ENCODE measurements at places on chromosomes 11 and 22.
A peak's percentile ranks its signal among the peaks of the same experiment; 100 is the strongest.

DNA sequence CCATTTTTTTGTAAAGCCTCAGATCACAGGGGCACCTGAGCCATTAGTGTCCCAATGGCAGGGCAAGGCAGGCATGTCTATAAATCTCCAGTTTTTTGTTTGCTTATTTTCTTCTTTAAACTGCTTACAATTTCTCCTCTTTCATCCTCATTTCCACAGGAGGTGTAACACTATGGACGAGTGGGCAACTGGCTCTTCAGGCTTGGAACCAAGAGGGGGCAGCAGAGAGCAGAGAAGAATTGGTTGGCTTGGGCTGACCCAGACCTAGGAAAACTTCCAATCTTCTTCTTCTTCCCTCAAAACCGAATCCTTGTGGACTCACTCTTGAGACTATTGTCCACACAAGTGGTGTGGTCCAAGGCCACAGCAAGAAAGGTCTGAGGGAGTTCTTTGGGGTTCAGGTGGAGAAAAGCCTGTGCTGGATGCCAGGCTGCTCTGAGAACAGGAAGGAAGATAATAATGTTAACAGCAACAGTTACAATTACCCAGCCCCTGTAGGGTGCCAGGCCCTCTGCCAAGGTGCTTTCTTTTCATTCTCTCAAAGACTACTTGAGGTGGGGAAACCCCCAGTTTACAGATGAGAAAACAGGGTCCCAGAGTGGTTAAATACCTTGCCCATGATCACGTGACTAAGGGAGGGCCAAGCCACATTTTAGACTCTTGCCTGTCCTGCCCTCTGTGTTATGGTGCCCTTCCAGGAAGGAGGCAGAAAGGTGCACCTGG is 70.7 kb upstream of the E2F8 start:
- DNase-seq = no peak

GRCh38 chr11:92837595-92837994 is 131.9 kb upstream of the MTNR1B start:
- DNase-seq = no peak

DNA sequence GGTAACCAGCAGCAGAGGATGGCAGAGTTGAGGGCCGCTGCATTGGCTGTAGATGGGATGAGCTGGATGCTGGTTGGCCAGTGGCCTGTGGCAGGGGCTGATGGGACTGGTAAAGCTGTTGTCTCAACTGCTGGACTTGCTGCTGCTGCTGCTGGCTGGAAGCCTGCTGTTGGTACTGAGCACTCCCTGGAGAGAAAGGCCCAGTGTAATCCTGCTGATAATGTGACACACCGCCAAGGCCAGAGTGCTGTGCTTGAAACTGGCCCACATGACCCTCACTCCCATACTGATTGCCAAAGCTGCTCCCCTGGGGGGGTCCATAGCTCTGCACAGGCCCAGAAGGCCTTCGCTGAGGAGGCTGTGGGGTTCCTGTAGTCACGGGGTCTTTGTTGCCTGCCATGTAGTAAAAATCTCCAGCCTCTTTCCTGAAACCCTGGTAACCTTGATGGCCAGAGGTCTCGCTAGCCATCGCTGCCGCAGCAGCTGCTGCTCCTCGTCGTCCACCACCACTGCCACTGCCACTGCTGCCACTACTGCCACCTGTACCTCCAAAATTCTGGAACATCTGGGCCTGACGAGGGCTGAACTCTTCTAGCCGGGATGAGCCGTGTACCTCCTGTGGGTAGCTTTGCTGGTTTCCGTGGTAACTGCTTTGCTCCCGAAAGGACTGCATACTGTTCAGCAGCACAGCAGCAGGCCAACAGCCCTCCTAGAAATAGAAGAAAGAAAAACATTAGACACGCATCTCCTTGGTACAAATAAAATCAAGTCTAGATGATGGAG is 55.6 kb downstream of the TCF20 start:
- DNase-seq = no peak

GRCh38 chr11:45933131-45933831 is 10.8 kb downstream of the LARGE2 start:
- DNase-seq = no peak

GRCh38 chr11:133346137-133346536 is 186.2 kb downstream of the OPCML start:
- no peak for DNase-seq

- DNase-seq = no peak
Observed at GRCh38 chr22:19786959-19787848, 26.6 kb downstream of the TBX1 start.

DNA sequence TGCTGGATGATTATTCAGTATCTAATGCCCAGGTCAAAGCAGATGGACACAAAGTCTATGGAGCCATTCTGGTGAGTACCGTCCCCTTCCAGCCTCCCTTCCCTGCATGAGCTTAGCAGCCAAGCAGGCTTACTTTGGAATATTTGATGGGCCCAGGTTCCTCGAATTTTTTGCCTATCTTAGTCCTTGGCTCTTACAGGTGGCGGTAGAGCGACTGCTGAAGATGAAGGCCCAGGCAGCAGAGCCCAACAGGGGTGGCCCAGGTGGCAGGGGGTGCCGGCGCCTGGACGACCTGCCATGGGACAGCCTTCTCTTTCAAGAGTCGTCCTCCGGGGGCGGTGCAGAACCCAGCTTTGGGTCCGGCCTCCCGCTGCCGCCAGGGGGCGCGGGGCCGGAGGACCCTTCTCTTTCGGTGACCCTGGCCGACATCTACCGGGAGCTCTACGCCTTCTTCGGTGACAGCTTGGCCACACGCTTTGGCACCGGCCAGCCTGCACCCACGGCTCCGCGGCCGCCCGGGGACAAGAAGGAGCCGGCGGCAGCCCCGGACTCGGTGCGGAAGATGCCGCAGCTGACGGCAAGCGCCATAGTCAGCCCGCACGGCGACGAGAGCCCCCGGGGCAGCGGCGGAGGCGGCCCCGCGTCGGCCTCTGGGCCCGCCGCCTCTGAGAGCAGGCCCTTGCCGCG is 741 bp upstream of the TMEM179B start:
- DNase-seq = peak; percentile 8

- DNase-seq = no peak
Observed at GRCh38 chr11:122340607-122341290, 224.7 kb upstream of the BLID start.

DNA sequence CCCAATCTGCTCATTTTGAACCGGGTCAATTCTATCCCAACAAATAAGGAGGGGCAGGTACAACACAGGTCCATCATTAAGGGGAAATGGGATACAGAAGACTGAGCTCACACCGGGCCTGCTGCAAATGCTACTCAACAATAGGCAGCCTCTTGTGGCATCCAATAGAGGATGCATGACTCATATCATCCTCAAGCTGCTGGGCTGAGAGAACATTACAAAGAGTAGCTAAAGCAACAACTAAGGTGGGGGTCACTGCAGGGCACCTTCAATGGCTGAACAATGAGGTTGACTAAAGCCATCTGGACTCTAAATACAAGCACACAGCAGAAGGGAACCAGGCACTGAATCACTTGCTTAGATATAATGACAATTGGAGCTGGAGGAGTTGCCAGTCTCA is 130.1 kb upstream of the SYN3 start:
- no peak for DNase-seq

DNA sequence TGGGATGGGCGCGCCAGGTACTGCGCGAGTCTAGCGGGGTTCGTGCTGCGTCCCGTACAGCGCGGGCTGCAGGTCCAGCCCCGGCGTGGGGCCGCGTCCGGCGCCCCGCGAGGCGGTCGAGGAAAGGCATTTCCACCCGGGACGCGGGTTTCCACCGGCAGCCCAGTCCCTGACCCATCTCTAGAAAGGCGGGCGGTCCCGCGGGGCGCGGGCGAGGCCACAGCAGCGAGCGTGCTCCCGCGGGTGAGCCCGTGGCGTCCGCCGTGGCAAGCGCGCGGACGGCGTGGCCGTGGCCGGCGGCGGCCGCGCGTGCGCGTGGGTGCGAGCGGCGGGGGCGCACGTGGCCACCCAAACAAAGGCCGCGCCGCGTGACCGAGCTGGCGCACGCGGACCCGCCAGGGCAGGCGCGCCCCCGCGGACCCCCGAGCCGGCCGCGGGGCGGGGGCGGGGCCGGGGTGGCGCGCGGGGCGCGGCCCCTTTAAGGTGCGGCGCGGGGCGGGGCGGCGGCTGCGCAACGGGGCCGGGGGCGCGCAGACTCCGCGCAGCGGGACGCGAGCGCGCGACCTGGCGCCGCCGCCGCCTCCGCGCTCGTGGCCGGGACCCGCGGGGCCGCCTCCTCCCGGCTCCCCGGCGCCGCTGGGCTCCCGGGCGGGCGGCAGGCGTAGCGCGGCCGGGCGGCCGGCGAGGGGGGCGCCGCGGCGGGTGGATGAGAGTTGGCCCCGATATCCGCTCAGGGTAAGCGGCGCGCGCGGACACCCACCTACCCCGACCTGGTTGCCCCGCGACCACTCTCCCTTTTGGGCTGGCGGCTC is 39.3 kb upstream of the CELSR1 start:
- no peak for DNase-seq

DNA sequence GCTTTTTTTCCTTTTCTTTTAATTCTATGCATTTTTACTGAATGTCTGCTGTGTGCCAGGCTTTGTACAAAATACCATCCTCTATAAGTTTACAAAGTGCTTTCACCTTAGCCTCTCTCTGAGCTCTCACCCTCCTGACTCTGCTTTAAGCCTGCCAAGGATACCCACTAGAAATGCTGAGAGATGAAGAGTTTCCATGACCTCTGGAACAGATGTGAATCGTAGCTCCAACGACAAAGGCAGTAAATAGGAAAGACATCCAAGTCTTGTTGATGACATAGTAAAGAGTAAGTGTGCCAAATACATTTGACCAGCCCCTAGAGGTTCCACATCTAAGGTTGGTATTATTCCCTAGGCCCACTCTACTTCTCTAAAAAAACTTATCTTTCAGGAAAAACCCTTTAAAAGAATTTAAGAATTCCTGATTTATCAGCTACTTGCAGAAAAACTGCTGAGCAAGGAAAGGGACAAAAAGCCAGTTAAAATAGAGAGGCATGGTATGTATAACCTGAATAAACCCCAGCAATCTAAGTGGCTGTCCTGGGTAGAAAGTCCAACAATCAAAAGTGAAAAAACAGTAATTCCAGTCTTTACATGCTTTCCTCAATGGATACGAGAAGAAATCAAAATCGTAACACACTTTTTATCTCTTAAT is 45.4 kb downstream of the GAB2 start:
- no peak for DNase-seq

GRCh38 chr11:96101146-96101545 is 177.2 kb upstream of the MTMR2 start:
- DNase-seq = no peak

DNA sequence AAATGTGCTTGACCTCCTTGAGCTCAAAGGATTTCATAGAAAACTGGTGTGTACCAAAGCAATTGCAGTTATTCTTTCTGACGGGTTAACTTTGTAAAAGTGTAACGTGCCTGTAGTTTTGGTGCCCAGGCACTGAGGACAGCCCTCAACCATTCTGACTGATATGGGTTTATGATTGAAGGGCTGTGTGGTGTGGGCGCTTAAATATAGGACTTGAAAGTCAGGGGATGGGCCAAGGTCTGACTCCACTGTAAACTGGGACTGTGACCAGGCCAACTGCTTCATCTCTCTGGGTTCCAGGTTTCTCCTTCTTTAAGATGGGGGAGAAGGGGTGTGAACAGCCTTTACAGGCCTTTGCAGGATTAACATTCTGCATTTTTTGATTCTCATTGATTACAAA is 191.1 kb upstream of the ARHGAP20 start:
- DNase-seq = no peak

DNA sequence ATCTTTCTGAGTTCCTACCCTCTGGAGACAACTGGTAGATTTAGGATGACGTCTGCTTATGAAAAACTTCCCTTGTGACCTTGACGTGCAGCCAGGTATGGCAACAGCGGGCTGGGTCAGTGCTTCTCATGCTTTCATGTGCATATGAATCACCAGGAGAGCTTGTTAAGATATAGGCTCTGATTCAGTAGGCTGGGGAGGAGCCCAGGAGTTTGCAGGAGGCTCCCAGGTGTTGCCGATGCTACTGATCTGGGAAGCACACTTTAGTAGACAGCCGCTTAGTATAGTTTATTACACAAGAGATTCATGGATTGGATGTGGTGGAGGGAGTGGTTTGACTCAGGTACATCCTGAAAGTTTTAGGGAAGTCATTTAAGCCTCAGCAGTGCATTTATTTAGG is 23.8 kb downstream of the DIXDC1 start:
- no peak for DNase-seq

DNA sequence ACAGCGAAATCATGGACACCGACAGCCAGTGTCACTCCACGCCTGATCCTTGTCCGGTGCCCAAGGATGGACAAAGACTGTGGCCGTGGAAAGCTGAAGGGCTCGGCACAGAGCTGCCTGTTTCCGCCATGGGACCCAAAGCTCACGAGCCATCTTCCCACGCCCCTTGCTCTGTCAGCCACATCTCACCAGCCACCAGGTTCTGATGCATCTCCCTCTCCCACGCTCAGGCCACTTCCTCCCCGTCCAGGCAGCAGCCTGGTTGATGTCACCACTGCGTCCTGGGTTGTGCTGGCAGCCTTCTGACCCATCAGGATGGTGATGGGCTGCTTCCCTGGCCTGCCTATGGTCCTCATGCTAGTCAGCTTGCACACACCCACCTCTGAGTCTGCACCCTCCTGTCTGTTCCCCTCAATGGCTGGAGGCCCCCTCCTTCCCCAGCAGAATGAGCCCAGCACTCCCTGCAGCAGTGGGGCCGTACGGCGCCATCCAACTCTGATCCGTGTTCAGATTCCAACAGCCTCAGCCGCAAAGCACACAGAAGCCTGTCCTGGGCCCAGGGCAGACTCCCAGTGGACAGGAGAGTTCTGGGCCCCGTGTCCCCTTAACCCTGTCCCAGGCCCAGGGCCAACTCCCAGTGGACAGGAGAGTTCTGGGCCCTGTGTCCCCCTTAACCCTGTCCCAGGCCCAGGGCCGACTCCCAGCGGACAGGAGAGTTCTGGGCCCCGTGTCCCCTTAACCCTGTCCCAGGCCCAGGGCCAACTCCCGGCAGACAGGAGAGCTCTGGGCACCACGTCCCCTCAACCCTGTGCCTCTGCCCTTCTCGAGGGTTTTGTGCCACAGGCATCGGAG is 259.5 kb downstream of the BRD1 start:
- DNase-seq = no peak

DNA sequence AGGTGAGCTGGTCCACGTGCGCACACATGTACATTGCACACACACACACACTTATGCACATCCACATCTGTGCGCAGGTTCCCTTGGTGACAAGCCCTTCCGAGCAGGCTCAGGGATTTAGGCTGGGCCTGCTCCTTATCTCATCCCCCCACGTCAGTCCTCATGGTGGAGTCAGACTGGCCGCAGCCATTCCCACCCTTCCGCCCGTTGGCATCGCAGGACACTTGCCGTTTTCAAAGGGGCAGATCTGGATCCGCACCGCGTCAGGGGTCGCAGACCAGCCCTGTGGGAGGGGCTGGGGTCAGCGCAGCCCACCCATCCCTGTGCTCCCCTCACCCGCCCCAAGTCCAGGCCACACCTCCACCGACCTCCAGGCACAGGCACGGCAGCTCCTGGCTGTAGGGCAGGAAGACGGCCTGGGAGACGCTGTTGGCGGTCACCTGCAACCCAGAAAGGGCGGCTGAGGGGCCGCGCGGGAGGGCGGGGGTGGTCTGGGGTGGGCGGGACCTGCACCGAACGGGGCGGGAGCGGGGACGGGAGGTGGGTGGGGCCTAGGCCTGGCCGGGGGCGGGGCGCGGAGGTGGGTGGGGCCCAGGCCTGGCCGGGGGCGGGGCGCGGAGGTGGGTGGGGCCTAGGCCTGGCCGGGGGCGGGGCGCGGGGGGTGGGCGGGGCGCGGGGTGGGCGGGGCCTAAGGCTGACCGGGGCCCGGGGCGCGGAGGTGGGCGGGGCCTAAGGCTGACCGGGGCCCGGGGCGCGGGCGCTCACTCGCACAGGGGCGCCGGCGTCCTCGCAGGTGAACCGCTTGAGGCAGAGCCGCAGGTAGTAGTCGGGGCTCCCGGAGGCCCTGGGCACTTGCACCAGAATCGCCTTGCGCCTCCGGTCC is 13.3 kb downstream of the IL17REL start:
- DNase-seq = no peak

GRCh38 chr22:22068025-22068424 is 85.4 kb upstream of the TOP3B start:
- no peak for DNase-seq
